ENCODE measurements at places on chromosomes 12 and 14. TPM values are rescaled to one million over a fixed set of nuclear protein-coding genes. Genes with fewer than 3 reads are reported as not detected.

PRIMA1 gene
- total RNA-seq: 9.4 TPM

GALNT4 gene
- 3.3 TPM for total RNA-seq

LRIG3 gene
- 12.3 TPM for total RNA-seq

DNA sequence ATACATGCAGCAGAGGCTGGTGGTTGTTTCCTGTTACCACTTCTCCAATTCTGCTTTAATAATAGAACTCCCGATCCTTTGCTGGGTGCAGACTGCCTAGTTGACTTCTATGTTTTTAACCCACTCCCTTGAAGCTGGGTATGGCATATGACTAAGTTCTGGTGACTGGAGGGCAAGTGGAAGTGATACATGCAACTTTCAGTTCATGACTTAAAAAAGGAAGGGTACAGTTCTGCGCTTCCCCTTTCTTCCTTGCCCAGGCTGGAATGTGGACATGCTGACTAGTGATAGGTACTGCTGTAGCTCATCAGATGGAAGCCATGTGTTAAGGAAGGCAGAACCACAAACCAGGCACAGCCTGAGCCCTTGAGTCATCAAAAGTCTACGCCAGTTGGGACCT is 2.4 kb upstream of the A2M start:
- peak overlapping the region; percentile 34 for H3K4me3 ChIP-seq
- H3K36me3 ChIP-seq: peaks cover 2% of the 10 kb centered on the region
- no peaks in the 10 kb centered on the region for H3K27me3 ChIP-seq
- peaks cover 3% of the 10 kb centered on the region for H3K4me1 ChIP-seq
- peak; percentile 70 for DNase-seq
- peak overlapping the region; percentile 85 for H3K27ac ChIP-seq

DNA sequence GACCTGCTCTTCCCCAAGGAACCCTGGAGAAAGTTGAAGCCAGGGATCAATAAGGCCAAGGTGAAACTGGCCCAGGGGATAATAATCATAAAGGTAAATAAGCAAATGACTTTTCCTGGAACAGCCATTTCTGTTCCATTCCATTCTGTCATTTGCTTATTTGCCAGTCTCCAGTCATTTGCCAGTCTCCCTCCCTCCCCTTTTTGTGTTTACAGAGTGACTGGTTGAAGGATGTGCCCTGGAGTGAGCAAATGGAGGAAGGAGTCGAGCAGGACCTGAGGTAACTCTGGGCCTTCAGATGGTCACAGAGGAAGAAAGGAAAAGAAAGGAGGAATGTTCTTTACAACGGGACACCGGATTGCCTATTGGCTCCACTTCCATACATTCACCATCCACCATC is 17.8 kb upstream of the DCD start:
- no peak overlapping the region for H3K27ac ChIP-seq
- no peaks in the 10 kb centered on the region for H3K36me3 ChIP-seq
- no peak for DNase-seq
- H3K4me1 ChIP-seq: no peaks in the 10 kb centered on the region

GRCh38 chr12:41967668-41968500 is 176.8 kb downstream of the GXYLT1 start:
- no peak overlapping the region for H3K27ac ChIP-seq
- H3K4me3 ChIP-seq: no peak overlapping the region
- no peak for DNase-seq
- H3K27me3 ChIP-seq: no peaks in the 10 kb centered on the region

GRCh38 chr14:68492381-68493151 is 300.3 kb downstream of the ZFP36L1 start:
- no peaks in the 10 kb centered on the region for H3K27me3 ChIP-seq
- H3K4me1 ChIP-seq: no peaks in the 10 kb centered on the region
- DNase-seq: no peak
- no peak overlapping the region for H3K27ac ChIP-seq

DNA sequence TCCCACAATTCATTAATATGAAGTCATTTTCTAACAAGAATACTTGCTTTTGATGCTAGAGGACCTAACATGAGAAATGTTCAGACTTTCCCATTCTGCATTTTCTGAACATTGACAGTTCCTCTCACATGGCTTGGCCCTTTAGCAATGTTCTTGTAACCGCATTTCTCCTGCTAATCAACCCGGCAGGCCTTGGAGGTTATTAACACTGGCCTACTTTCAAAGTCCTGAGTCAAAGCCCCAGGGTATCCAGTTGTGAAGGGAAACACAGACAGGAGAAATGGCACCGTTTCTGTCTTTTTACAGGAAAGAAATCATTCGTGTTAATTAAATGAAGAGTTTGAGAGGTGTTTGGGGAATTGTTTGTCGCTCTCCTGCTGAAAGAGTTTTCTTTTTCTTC is 446.5 kb upstream of the MIS18BP1 start:
- H3K4me1 ChIP-seq: no peaks in the 10 kb centered on the region
- H3K36me3 ChIP-seq: no peaks in the 10 kb centered on the region
- H3K27me3 ChIP-seq: no peaks in the 10 kb centered on the region
- DNase-seq: no peak

PARPBP gene
- total RNA-seq: 0.64 TPM

Measured in ascending aorta (tissue), 2 donors.